Stimulated activated CD8-positive, alpha-beta memory T cell treated with anti-CD3 and anti-CD28 coated beads, Interleukin-15, amount 100 ng/mL, for 48 hours (primary cell): ENCODE measurements at places on chromosomes 7 and 10.

- DNase-seq: no peak
Observed at GRCh38 chr10:14478604-14479003, 147.9 kb upstream of the FRMD4A start.

DNA sequence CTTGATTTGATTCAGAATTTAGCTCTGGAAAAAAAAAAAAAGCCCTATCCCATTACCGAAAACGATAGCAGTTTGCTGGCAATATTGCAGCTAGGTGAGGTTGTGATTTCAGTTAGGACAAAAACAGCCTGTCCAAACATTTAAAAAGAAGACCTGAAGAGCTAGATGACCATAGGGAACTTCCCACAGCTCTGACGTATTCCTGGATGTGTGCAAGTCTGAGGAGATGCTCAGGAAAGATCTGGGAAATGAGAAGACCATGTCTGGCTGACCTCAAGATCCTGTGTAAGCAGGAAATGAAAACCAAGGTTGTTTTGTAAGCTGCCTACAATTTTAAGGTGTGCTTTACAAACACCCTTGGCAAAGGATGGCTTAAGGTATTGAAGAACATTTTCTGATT, 88.7 kb downstream of the RAMP3 start:
- DNase-seq: no peak

- no peak for DNase-seq
Observed at GRCh38 chr7:33643530-33643929, 261.8 kb upstream of the BMPER start.

DNA sequence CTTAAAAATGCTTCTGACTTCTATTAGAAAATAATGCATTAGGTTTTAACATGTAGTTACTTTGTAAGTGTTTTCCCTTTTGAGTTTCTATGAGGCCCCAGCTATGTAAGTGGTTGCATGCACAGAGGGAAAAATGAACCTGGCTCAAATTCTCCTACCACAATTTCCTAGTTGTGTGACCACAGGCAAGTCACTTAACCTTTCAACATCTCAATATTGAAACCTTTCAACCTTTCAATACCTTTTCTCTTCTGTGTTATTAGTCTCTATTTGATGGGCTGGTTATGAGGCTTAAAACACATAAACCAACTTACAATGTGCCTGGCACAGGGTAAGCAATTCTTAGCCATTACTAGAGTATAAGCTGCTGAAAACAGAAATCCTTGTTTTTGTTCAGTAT, 203.0 kb downstream of the KCND2 start:
- DNase-seq: no peak

DNA sequence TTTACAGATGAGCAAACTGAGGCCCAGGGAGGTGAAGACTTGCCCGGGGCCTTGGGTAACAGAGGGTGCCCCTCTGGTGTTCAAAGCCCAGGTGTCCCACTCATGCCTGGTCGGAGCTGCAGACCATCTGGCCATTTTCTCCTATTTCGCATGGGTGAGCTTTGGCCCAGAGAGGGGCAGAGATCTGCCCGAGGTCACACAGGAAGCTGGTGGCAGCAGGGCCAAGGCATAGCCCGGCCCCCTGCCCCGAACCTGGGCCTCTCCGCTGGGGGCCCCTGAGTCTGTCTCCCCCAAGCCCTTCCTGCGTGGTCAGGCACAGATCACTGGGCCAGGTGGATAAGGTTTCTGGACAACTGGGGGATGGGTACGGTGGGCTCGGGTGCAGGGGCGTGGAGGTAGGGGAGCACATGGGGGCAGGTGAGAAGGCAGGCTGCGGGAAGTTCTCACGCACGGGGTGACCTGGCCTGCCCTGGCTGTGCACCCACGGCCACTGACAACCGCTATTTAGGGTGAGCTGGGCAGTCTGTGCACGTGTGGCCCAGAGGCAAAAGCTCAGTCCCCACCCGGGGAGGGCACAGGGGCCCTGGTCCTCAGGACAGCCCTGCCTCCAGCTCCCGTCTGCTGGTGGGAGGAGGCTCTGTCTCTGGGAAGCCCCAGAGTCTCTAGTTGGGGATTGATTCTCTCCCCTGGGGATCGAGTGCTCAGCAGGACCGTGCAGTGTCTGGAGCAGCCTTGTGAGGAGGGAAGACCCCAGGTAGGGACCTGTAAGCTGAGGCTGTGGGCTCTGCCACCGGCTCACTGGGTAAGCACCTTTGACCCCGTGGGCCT, 68.6 kb downstream of the UNCX start:
- no peak for DNase-seq

DNA sequence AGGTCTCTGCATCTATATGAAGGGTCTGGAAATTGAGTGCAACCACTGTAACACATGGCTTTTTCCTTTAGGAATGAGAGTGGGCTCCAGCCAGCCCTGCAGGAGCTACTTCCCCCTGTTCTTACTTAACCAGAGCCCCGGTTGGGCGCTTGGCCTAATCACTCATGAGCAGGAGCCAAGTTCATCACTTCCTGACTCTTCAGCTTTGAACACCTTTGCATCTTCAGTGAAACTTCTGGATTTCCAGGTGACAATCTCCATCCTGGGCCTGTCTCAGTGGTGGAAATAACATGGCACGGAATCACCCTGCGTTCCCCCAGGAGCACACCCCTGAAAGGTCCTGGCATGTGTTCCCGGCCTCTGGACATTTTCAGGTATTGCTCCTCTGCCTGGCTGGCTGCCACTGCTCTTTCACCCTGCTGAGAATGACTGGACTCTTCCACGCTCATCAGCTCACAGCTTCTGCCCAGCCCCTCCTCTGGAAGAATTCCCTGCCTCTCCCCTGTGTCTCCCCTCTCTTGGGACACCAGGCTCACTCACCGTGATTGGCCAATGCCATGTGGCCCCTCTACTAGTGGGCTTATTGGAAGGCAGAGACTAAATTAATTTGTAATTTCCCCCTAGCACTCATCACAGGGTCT, 229.1 kb upstream of the GRB10 start:
- no peak for DNase-seq

GRCh38 chr7:113321201-113321600, 202.8 kb upstream of the SMIM30 start:
- no peak for DNase-seq

DNA sequence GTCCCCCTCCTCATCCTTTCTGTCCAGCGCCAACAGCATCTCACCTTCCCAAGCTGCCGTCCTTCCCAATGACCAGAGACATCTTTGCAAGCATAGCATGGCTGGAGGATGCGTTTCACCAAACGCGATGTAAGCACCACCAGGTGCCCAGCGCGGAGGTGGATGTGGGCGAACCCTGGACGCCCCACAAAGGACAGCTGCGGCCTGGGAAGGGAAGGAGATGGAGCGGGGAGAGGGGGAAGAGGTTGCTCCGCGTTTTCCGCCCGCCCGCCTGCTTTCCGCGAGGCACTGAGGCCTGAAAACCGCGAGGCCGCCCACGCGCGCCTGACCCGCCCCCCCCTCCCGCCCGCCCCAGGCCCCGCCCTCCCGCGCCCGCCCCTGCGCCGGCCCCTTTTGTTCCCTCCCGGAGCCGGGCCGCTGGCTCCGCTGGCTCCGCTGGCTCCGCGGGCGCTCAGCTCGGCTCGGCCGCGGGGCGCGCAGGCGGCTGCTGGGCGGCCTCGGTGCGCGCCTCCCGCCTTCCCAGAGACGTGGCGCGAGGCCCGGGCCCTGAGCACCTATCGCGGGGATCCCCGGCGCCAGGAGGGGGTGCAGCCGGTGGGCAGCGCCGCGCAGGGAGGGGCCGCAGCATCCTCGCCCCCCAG, at the start of gene CLIP2:
CLIP2 (plus strand) TSS at position 390 of the 641 bp plus-strand sequence. CDS start 28,140 bp downstream, outside the sequence.
- DNase-seq: peak; percentile 61

GRCh38 chr10:131350660-131351059, 39.1 kb upstream of the TCERG1L start:
- no peak for DNase-seq

GRCh38 chr7:18494821-18495408, 634 bp upstream of the HDAC9 start:
- DNase-seq: no peak

- DNase-seq: no peak
Observed at GRCh38 chr7:100682228-100682741, 8.7 kb downstream of the GNB2 start.

- DNase-seq: no peak
Observed at GRCh38 chr10:73589563-73590126, 1.5 kb downstream of the USP54 start.

DNA sequence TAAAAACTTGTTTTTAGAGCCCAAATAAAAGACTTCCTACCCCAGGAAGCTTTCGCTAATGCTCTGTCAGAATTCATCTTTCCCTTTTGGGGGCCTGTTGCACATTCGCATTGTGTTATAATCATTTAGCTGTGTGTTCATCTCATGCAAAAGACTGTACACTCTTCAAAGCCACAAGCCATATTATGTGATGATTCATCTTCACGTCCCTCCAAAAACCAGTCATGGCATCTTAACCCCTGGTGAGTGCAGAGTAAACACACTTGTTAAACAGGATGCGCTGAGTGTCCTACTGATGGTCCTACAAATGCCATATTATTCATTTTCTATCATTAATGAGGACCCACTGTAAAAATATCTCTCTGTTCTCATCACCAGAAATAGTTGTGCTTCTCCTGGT, 235.4 kb downstream of the KIAA1217 start:
- no peak for DNase-seq

DNA sequence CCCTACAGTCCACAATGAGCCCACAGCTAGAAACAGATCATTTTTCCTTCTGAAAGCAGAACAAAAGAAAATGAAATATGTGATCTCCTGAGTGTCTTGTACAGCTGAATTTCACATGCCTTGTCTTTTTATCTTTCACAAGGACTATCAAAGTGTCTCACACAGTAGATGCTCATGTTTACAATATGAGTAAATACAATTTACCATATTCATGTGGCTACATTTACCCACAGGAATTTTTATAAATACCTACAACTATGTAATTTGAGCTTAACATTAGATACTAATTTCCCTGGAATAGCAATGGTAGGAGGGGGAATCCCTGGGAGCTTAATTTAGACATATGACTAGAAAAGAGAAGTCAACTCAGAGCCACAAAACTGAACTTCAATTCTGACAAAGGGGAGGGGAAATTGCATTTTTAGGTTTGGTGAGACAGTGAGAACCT, 186.2 kb downstream of the MACC1 start:
- no peak for DNase-seq

DNA sequence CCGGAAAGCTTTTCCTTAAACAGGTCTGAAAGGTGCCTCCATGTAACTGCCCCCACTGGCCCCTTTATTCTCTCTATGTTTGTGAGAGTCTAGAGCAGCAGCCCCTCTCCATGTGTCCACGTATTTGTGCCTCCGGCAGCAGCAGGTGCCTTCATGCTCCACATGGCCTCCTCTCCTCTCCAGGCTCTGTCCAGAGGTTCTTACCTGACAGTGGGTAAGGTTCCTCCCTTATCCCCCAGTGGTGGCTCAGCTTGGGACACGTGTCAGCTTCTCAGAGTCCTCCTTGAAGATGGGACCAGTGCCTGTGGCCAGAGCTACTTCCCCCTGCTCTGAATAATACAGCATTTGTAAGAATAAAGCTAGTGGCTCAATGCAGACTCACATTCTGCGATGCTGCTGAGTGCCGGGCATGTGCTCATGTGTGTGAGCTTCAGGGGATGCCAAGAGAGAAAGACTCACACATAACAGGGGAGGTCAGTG, 7.9 kb downstream of the CALML3 start:
- no peak for DNase-seq

- no peak for DNase-seq
Observed at GRCh38 chr7:7104971-7105370, 77.4 kb upstream of the C1GALT1 start.

DNA sequence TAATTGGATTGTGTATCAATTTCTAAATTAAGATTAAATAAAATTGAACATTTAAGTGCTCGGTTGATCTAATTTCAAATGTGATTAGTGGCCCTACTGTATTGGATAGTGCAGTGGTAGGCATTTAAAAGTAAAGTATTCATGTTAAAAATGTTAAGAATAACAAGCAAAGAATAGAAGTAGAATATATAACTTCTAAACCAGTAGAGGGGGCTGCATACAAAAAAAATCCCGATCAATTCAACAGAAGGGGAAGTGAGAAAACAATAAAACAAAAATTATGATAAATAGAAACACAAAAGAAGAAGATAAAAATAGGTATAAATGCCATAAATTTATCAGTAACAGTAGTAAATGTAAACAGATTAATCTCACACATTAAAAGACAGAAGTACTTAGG, 24.9 kb upstream of the WDFY4 start:
- no peak for DNase-seq

GRCh38 chr7:47153058-47153457, 428.9 kb downstream of the TNS3 start:
- DNase-seq: no peak

- no peak for DNase-seq
Observed at GRCh38 chr10:92146107-92146506, 144.8 kb downstream of the CPEB3 start.

DNA sequence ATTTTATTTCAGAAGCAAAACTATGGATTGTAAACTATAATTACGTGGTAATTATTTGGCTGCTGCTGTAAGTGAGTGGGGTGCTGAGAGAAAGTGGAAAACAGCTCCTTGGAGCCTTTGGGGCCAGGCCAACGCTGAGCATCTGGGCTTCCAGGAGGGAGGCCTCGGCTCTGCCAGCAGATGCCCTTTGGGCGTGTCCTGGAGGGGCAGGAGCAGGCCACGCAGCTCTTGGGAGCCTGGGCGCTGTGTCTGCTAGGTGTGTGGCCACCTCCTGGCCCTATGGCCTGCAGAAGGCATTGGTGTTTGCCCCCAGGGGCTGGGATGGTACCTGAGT, 423.3 kb downstream of the GLRX3 start:
- no peak for DNase-seq

GRCh38 chr10:67804395-67804678, 33.7 kb downstream of the DNAJC12 start:
- no peak for DNase-seq

DNA sequence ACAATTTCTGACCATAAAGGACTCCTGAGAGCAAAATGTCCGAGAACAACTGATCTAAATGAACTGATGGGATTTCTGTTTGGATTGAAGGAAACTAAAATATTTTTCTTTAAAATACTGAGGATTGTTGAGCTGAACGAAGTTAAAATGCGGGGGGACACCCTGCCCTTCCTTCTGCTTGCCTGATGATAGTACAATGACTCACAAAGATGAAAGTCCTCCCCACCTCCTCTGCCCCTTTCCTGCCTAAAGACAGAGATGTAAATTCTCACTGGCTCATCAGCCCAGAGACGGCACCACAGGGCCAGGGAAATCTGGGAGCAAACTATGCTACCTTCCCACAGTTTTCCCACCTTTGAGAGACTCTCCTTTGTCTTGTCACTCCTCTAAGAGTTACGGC, 180.6 kb downstream of the PHTF2 start:
- no peak for DNase-seq

- no peak for DNase-seq
Observed at GRCh38 chr10:89351412-89351779, 23.6 kb downstream of the IFIT3 start.

DNA sequence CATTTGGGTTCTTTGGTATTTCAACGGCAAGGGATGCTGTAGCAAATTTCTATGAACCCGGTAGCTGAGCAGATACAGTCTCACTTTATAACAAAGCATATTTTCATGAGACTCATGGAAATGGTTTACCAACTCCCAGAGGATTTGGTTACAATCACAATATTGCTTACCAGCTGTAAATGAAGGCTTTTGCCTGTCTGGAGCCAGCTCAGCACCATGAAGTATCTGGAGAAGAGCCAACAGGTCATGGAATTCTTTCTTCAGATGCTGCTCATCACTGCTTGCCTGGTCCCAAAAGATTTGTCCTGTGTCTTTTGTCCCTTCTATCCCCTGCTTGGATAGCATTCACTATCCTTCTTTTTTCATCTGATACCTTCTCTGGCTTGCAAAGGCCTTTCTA, 316.9 kb upstream of the PHYHIPL start:
- DNase-seq: no peak

GRCh38 chr7:100166970-100167911, 1.2 kb downstream of the GAL3ST4 start:
- no peak for DNase-seq
